LHCN-M2 (cell line): ENCODE measurements at places on chromosomes 6 and 20. TPM values are rescaled to one million over a fixed set of nuclear protein-coding genes. Genes with fewer than 3 reads are reported as not detected.

DNA sequence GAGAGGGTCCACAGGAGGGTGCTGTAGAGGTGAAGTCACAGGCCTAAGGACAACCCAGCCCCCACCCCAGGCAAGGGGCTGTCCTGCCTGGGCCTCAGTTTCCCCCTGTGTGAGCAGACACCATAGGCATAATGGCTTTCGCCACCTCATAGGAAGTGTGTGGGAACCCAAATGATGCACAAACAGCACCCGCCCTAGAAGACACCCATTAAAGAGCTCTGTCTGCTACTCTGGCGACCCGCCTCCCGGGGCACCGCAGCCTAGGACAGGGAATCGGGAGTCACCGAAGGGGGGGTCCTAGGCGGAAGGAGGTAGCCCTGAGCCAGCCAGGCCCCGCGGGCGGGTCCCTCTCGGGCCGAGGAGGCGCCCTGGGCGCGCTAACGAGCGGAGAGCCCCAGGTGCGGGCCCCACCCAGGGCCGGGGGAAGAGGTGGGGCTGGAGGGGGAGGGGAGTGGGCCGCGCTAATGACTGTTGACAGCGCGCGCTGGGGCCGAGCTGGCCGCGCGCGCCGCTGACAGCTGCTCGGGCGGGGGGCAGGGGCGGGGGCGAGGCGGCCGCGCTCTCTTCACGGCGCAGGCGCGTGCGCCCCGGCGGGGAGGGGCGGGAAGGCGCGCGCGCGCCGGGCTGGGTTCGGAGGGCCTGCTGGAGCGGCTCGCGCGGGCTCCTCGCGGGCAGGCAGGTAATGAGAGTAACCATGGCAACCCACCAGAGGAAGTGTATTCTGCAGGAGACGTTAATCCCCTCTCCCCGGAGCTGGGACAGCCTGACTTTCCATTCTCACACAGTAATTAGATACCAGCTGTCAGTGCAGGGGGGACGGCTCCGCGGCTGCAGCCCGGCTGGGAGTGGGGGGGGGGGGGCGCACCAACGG is 48.9 kb downstream of the NOL4L start:
- DNase-seq, result no peak

Gene MUC22
- not detected in 2 replicates for total RNA-seq

Gene ADAM33
- 0.11 and 0.13 TPM in 2 replicates for total RNA-seq

DNA sequence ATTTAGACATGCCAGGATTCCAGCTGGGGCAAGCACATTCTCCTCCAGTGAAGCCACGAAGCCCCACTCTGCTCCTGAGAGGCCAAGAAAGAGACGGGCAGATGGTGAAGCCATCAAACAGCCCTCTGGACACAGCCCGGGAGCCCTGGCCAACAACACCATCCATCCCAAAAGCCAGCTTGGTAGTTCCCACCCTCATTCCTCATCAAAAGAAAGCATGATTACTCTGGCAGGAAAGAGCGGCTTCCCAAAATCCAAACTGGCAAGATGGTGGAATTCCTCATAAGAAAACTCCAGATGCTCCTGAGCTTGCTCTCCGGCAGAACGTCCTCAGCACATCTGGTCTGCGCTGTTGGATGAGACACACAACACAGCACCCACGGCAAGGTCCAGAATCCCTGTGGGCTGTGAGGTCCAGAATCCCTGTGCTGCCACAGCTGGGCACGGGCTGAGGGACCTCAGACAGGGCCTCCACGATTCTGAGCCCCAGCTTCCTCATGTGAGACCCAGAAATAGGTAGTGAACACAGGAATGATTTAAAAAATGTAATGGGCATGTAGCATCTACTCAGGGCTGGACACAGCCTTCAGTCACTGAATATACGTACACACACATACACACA is 52.6 kb downstream of the THBS2 start:
- DNase-seq, result no peak

Gene LGSN
- total RNA-seq, result 0.11 TPM in 1 of 2 replicates, not detected in the other
